ENCODE measurements at places on chromosomes 2 and 18.

DNA sequence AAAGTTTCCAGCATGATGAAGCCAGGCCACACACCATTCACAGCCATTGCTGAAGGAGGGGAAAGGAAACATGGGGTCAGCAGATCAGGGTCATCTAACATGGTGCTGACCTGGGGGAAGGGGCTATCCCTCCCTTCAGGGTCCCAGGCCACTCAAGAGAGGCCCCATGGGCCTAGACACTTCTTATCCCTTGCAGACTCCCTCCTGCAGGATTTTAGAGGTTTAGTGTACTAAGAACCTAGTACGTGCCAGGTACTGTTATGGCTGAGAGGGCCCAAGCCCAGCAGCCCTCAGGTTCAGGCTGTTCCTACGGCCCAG, 8.8 kb downstream of the KHK start:
- DNase-seq, result no peak

- no peak for DNase-seq
Measured at GRCh38 chr18:25979369-25980040, 110.9 kb downstream of the SS18 start.

DNA sequence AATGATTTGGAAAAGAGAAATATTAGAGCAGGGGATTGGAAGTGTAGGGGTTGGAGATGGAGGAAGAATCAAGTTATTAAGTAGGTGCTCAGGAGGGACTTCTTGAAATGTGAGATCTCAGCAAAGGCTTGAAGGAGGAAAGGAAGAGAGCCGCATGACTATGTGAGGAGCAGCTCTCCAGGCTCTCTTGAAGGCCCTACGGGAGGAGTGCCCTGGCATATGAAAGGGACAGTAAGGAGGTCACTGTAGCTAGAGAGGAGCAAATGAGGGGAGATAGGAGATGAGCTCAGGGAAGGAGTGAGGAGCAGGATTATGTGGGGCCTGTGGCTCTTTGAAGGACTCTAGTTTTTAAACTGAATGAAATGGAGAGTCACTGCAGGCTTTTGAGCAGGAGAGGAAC, 181.1 kb upstream of the NABP1 start:
- no peak for DNase-seq

GRCh38 chr2:229930656-229931055, 8.4 kb downstream of the FBXO36 start:
- DNase-seq, result no peak

GRCh38 chr2:68448671-68449653, 18.1 kb downstream of the FBXO48 start:
- peak; percentile 35 for DNase-seq

- no peak for DNase-seq
Measured at GRCh38 chr18:68839701-68840100, 41.8 kb downstream of the CCDC102B start.

- no peak for DNase-seq
Measured at GRCh38 chr2:69605284-69605683, 38.3 kb downstream of the AAK1 start.

GRCh38 chr2:198697218-198697617, 760.5 kb downstream of the SATB2 start:
- DNase-seq, result no peak

DNA sequence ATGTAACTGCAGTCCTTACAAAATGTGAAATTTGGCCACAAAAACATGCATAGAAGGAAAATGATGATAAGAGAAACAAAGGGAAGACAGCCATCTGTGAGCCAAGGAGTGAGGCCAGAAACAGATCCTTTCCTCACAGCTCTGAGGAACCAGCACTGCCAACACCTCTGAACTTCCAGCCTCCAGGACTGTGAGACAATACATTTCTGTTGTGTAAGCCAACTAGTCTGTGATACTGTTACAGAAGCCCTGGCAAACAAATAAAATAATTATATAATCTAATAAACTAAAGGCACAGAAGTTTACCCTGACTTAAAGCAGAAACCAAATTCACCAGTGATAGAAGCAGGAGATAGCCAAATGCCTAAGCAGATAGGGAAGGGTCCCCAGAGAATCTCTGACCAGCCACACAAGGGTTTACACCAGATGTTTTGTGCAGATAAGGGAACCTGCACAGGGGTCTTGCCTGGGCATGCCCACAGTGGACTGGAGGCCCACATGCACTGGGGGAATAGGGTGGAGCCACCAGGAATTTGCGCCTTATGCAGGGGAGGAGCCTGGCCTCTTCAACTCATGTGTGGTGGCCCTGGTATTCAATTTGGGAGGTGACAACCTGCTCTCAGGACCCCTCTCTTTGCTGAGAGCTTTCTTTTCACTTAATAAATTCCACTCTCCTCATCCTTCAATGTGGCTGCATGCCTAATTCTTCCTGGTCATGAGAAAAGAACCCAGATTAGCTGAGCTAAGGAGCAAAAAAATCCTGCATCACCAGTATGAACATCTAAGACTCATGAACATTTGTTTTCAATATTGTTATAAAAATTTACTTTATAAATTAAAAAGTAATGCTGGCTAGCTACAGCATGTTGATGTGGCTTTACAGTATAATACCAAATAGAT, 3.8 kb upstream of the GCC2 start:
- no peak for DNase-seq

- no peak for DNase-seq
Measured at GRCh38 chr2:186518945-186519344, 32.9 kb downstream of the ZC3H15 start.

Data from ovary (tissue), 10 donors.